ENCODE measurements at places on chromosomes 5 and 9. TPM values are rescaled to one million over a fixed set of nuclear protein-coding genes. Genes with fewer than 3 reads are reported as not detected.

Gene NPM1
- total RNA-seq: 3,467 TPM

Gene EXOC3
- total RNA-seq: 41.7 TPM

Gene ALDOB
- not detected for total RNA-seq

Gene PIP5K1B
- total RNA-seq: 0.38 TPM

Gene DRD1
- total RNA-seq: not detected

Gene PTBP3
- 92.6 TPM for total RNA-seq

Gene GABBR2
- not detected for total RNA-seq

Gene IL4
- total RNA-seq: not detected

Gene CDH12
- not detected for total RNA-seq

Gene EPB41L4B
- total RNA-seq: 0.24 TPM

Gene TBC1D2
- total RNA-seq: 2.5 TPM

Gene FEM1C
- 10.0 TPM for total RNA-seq

Gene SURF1
- 24.9 TPM for total RNA-seq

Gene MEIKIN
- total RNA-seq: 1.9 TPM

Gene CDKN2B-AS1
- total RNA-seq: not detected

Gene PCDHGA4
- not detected for total RNA-seq

Gene ARHGAP26
- total RNA-seq: 17.0 TPM

Gene ZNF169
- total RNA-seq: 4.5 TPM

Gene MEF2C
- not detected for total RNA-seq

Gene HSPB3
- not detected for total RNA-seq

Gene WNT8A
- not detected for total RNA-seq

Gene CBY3
- total RNA-seq: not detected

Gene LCN2
- total RNA-seq: not detected

Gene LCN15
- total RNA-seq: not detected

Gene LIFR
- 0.20 TPM for total RNA-seq

Gene KLHL3
- 2.0 TPM for total RNA-seq

Gene MELK
- total RNA-seq: 55.3 TPM

Gene PITX1
- 0.25 TPM for total RNA-seq

Gene HMCN2
- not detected for total RNA-seq

Gene INSYN2B
- not detected for total RNA-seq

Gene SLC36A1
- 3.1 TPM for total RNA-seq

Gene UGT3A2
- total RNA-seq: not detected

Gene SH3PXD2B
- 1.1 TPM for total RNA-seq

Gene BARX1
- 0.17 TPM for total RNA-seq

Gene SH2D3C
- total RNA-seq: 27.3 TPM

Gene IARS1
- total RNA-seq: 272 TPM

Gene PCDHGA5
- total RNA-seq: not detected

Gene MAML1
- total RNA-seq: 20.7 TPM

Gene HTR1A
- not detected for total RNA-seq

Gene PCAT7
- not detected for total RNA-seq

Gene NDUFS4
- total RNA-seq: 81.4 TPM

All from activated naive CD4-positive, alpha-beta T cell treated with anti-CD3 and anti-CD28 coated beads for 36 hours (primary cell).